ENCODE measurements at places on chromosomes 5 and 9.

GRCh38 chr9:35609001-35609819 is 4.1 kb downstream of the TESK1 start:
- DNase-seq = no peak

DNA sequence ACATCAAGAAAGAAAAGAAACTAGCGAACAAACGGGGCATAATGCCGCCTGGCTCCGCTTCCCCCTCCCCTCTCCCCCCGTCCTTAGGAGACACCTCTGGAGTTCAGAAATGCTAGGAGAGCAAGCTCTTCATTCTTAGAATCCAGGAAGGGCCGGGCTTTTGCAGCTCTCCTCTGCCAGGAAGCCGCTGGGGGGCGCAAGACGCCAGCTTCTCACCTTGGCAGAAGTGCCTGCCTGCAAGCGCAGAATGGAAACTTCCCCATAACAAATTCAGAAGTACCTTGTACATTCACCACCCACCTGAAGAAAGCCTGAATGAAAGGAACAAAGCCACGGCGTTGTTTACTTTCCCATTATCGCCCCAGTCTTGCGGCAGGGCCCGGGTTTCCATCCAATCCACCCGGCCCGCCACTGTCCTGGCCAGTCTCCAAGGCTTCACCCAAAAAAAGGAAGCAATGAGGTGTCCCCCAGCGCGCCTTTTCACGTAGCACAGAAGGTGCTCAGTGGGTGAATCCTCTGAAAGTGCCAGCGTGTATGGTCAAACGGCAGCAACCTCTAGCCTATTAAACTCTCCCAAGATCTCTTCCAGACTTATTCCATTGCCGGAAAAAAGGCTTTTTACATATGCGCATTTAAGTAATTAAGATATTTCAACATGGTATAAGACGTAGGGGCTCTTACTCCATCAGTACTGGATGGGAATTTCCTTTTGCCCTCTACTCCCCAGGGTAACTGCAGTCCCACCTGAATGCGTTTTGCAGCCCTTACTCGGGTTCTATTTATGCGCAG is 1.6 kb upstream of the GADD45G start:
- DNase-seq = peak; percentile 75

DNA sequence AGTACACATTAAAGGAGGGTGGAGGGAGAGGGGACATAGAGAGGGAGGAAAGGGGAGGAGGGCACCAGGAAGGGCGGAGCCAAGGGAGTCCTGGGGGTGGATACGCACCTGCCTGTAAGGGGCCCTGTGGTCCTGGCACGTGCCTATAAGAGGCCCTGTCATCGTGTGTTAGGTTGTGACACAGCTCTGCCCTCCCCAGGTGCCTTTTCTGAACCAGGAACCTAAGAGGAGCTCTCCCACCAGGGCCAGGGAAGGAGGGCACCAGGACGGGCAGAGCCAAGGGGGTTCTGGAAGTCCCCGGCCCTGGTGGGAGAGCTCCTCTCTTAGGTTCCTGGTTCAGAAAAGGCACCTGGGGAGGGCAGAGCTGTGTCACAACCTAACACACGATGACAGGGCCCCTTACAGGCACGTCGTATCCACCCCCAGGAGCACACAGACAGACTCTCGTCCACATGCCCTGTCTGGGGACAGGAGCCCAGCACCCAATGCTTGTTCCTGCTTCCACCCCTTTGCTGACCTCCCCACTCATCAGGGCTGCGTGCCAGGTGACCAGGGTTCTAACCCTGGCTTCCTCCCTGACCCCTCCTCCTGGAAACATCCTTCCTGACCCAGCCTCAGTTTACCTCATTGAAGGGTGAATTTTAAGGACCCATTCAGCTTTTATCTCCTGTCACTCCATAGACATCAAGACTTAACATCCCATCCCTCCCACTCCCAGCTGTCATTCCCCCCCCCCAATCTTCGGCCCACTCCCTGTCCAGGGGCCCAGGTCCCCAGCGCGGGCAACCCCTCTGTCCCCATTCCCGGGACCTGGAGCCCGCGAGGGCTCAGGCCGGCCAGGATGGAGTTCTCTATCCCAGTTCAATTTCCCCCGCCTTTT is 12.9 kb upstream of the OLFM1 start:
- DNase-seq = no peak

GRCh38 chr5:178490935-178491652 is 99.1 kb downstream of the COL23A1 start:
- no peak for DNase-seq

- DNase-seq = no peak
Observed at GRCh38 chr5:73447530-73448462, 781 bp downstream of the FOXD1 start.

DNA sequence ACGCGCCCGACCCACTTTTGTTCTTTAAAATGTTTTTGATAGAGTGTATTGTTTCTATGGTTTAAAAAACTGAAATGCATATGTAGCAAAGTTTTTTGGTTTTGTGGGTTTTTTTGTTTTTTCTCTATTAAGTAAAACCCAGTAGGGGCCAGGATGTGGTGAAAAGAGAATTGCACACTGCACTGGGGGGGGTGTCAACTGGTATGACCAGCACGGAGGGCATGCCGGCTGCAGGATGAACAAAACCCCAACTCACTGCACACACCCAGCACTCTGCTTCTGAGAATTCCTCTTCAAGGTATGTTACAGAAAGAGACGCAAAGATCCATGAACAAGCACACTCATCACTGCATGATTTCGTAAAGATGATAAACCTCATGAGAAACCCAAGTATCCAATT is 75.0 kb downstream of the STK10 start:
- peak; percentile 49 for DNase-seq

DNA sequence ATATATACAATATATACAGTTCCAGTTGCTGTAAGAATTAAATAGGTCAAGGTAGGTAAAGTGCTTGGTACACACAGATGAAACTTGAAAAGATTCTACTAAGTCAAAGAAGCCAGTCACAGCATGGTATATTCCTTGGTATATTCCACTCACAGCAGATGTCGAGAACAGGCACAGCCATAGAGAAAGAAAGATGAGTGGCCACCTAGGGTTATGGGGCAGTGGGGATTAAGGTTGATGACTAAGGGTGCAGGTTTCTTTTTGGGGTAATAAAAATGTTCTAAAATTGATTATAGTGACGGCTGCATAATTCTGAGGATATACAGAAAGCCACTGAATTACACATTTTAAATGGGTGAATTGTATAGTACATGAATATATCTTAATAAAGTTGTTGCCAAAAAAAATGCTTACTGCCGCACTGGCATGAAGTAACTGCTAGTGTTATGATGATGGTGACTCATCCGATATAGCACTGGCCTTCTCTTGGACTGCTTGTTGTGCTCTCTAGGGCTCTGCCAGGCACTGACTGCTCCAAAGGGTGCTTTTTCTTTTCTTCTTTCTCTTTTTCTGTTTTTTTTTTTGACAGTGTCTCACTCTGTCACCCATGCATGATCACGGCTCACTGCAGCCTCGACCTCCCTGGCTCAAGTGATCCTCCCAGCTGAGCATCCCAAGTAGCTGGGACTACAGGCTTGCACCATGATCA is 23.5 kb downstream of the TBC1D2 start:
- DNase-seq = no peak

DNA sequence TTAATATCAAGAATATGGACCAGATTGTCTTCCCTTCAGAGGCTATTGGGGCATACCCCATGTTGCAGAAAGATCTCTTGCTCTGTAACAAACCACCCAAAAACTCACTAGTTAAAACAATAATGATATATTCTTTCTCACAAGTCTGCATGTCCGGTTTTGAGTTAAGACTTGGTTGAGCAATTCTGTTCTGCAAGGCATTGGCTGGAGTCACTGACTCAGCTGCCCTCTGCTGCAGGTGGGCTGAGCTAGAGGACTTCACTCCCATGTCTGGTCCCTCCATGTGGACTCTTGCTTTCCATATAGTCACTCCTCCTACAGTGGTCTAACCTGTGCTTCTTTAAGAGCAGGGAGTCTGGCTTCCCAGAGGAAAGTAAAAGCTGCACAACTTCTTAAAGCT is 73.4 kb downstream of the ESM1 start:
- no peak for DNase-seq

DNA sequence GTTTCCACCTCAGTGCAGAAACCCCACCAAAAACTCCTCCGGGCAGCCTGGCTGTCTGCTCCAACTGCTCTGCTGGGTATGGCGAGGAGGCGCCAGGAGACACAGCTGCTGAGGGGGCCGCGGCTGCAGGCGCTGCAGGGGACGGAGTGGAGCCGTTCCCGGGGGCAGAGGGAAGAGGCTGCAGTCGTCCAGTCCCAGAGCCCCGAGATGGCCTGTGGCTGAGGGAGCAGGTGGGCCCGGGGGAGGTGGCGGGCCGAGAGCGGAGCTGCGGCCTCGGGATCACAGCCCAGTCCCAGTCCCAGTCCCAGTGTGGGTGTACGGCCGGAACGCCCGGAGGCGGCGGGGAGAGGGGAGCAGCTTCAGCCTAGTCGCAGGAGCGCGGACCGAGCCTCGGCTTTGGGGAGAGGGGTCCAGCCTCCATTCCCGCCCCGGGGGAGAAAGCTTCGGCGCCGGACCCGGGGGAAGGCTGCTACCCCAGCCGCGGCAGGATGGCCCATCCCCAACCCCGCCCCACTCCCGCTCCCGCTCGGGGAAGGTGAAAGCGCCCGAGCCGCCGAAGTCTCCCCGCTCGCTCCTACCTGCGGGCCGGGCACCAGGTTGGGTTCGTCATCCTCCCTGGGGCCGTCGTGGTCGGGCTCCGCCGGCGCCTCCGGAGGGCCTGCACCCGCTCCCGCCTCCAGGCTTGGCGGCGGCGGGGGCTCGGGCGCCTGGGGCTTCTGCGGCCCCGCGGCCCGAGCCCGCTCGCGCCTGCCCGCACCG is 513 bp downstream of the FAM193B start:
- DNase-seq = no peak

GRCh38 chr5:65801352-65801783 is 79.4 kb downstream of the NLN start:
- DNase-seq = no peak

- no peak for DNase-seq
Observed at GRCh38 chr5:145989428-145989827, 53.0 kb downstream of the SH3RF2 start.

- no peak for DNase-seq
Observed at GRCh38 chr5:77693913-77694312, 55.4 kb upstream of the OTP start.

GRCh38 chr5:78221467-78221866 is 73.0 kb downstream of the AP3B1 start:
- DNase-seq = no peak

DNA sequence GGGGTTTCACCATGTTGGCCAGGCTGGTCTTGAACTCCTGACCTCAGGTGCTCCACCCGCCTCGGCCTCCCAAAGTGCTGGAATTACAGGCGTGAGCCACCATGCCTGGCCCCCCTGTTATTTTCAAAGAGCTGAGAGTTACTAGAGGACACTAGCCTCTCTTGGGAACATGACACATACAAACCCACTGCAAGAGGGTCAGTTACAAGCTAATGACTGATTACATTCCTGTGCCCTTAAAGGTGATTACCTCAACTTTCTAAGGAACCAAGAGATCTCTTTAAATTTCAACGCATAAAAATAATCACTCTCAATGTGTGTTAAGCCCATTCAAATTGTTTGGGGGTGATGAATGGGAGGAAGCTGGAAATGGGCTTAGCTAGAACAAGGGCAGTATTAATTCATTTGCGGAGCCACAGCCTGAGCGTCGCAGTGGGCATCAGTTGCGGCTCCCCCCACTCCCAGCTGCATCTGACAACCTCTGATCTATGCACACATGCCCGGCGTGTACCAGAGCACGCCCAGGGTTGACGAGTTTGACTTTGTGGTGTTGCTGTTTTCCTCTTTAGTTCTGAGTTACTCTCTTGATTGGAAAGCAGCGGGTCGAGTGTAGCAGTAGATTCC is 146.9 kb downstream of the GOLPH3 start:
- DNase-seq = no peak

DNA sequence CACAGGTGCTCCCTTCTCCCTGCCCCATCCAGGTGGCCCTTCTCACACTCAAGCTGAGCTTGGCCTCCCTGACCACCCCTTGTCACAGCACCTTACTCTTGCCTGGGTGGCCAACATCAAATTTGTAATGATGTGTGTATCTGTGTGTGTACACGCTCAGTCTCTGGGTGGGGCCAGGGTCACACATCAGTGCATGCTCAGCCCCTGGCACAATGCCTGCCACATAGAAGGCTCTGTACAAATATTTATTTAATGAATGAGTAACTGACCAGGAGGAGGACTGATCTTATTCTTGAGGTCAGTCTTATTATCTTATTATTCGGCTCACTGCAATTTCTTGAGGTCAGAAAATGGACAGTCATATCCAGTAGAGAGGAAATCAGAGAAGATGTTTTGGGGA is 41.3 kb upstream of the HAND1 start:
- no peak for DNase-seq

- no peak for DNase-seq
Observed at GRCh38 chr9:130824643-130825350, 10.3 kb upstream of the ABL1 start.

DNA sequence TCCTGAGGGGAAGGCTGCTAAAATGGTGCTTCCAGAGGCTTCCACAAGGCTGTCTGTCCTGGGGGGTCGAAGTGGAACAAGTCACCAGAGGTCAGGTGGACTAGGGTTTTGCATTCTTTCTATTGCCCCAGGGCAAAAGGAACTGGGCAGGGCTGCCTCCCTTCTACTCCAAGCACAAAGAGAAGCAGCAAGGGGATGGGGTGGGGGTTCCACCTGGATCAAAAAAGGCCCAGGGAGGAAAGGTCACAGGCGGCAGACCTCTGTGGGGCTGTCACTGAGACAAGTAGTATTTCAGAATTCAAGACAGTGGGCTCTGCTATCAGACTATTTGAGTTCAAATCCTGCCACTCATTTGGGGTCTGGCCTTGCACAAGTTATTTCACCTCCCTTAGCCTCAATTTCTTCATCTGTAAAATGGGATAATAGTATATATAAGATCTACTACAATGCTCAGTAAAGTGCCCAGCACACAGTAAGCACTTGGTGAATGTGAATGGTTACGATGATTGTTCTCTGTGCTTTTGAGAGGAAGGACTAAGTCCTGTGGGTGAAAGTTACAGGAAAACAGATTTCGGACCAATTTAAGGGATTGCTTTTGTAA is 1.9 kb upstream of the ARSI start:
- DNase-seq = no peak

GRCh38 chr9:14127656-14128055 is 186.3 kb downstream of the NFIB start:
- DNase-seq = no peak

DNA sequence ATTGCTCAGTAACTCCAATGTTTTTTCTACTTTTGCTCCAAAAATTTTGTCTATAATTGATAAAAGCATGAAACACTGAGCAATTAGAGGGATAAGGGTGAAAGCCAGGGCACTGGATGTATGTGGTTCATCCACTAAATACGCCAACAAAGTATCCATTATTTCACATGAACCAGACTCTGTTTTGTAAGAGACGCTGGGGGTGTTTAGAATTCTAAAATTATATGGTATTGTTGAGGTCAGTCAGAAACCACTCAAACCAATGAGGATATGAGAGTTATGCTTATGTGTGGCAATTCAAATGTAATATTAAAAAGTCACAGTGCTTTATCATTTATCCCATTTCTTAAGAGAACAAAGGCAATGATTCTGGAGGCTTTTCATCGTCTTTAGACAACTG is 220.2 kb downstream of the EFNA5 start:
- no peak for DNase-seq

- DNase-seq = no peak
Observed at GRCh38 chr5:115524199-115524847, 20.3 kb downstream of the FEM1C start.
